ENCODE measurements at places on chromosomes 16 and 17. TPM values are rescaled to one million over a fixed set of nuclear protein-coding genes. Genes with fewer than 3 reads are reported as not detected.

The KLHL10 gene
- 0.22 TPM for polyA plus RNA-seq

The CA5A gene
- polyA plus RNA-seq, result not detected

The HOXB3 gene
- 12.7 TPM for polyA plus RNA-seq

The SRL gene
- 0.22 TPM for polyA plus RNA-seq

The PRR15L gene
- polyA plus RNA-seq, result 15.2 TPM

The C1QL1 gene
- 0.57 TPM for polyA plus RNA-seq

The TMEM204 gene
- 6.2 TPM for polyA plus RNA-seq

The KRT27 gene
- polyA plus RNA-seq, result not detected

The STX1B gene
- polyA plus RNA-seq, result 0.29 TPM

The NOL3 gene
- polyA plus RNA-seq, result 59.0 TPM

The KRT9 gene
- polyA plus RNA-seq, result 0.24 TPM

The TPPP3 gene
- polyA plus RNA-seq, result 15.2 TPM

The CLEC19A gene
- not detected for polyA plus RNA-seq

The TCAP gene
- polyA plus RNA-seq, result 0.88 TPM

The CDRT4 gene
- 11.3 TPM for polyA plus RNA-seq

The VMO1 gene
- polyA plus RNA-seq, result 1.5 TPM

The MIS12 gene
- polyA plus RNA-seq, result 7.6 TPM

The NKD1 gene
- polyA plus RNA-seq, result 1.1 TPM

The CCNF gene
- 4.6 TPM for polyA plus RNA-seq

The TP53TG3B gene
- polyA plus RNA-seq, result 0.16 TPM

The PTX4 gene
- polyA plus RNA-seq, result not detected

The OR2C1 gene
- polyA plus RNA-seq, result 0.04 TPM

The MMP15 gene
- polyA plus RNA-seq, result 2.7 TPM

The PERCC1 gene
- polyA plus RNA-seq, result not detected

The AXIN1 gene
- 16.7 TPM for polyA plus RNA-seq

The SMIM22 gene
- polyA plus RNA-seq, result 20.1 TPM

The MEOX1 gene
- polyA plus RNA-seq, result 2.7 TPM

The MT1A gene
- 9.8 TPM for polyA plus RNA-seq

The KIF1C gene
- 71.6 TPM for polyA plus RNA-seq

The AOC3 gene
- polyA plus RNA-seq, result 9.7 TPM

The ALOX15 gene
- 0.22 TPM for polyA plus RNA-seq

The IRX6 gene
- polyA plus RNA-seq, result 0.75 TPM

The NPIPB12 gene
- polyA plus RNA-seq, result 23.2 TPM

The HOXB6 gene
- 0.29 TPM for polyA plus RNA-seq

The HOXB13 gene
- 0.04 TPM for polyA plus RNA-seq

The CLEC10A gene
- 1.7 TPM for polyA plus RNA-seq

The MFAP4 gene
- polyA plus RNA-seq, result 33.7 TPM

The RGS11 gene
- polyA plus RNA-seq, result 7.9 TPM

The SLC13A2 gene
- 0.02 TPM for polyA plus RNA-seq

The ANKS3 gene
- 26.8 TPM for polyA plus RNA-seq

The MYO15A gene
- polyA plus RNA-seq, result 0.68 TPM

The RAD51C gene
- 13.5 TPM for polyA plus RNA-seq

Measured in esophagus (tissue), 2 donors.